ENCODE measurements at places on chromosomes 5 and 9.

DNA sequence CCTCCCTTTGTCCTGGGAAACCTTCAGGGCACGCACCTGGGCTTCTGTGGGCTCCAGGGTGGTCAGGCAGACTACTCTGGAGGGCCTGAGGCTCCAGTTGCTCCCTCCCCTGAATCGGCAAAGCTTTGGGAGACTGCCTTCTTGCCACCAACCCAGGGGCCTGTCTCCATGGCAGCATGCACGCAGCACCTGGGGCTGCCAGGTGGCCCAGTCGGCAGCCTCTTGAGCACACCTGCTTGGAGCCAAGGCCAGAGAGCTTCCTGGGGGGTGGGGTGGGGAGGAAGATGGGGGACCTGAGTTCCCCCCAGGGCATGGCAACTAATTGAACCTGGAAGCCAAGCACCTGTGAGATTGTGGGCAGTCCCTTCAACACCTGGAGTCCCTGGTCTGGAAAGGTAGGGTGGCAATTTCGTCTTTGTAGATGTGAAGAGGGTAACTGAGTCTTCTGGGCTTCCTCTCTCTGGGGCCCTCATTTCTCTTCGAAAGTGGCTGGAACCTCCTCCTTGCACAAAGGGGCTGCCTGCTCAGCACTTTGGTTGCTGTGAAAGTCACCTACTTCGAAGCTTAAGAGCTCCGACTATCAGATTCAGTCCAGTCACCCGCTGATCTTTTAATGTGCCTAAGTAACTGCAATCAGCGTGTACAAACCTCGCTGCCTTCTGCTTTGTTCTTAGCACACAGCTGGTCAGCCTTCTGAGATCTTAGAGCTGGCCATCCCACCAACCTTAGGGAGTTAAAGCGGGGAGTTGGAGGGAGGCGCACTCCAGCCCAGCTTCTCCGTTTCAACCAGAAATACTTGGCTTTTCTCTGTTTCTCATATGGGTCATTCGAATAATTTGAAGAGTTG lies 4.0 kb downstream of the RNF183 start:
- DNase-seq: no peak

DNA sequence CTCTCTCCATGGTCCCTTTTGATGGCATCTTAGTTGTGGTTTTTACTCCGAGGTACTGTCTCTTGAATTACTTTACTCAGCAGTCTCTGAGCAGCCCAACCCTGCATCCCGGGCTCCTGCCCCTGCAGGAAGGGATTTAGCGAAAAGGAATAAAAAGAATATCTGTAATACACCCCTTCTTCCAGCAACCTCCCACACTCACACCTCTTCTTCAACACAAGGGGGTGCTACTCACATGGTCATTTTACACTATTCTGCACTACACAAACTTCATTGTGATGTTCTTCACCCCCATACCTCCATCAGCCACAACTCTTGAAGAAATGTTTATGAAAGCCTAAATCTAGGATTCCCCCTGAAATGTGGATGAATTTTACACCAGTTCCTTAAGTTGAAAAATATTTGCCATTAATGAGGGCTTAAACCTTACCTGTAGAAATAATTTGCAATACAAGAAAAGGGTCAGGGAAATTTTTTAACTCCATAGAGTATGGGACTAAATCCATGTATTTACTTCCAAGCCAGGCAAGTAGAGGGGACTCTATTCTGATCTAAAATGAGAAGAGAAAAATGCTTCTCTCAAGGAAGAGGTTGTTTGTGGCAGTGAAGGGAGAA lies 26.0 kb downstream of the TPD52L3 start:
- peak; percentile 69 for DNase-seq

- no peak for DNase-seq
These were observed 6.1 kb downstream of the SETX start for GRCh38 chr9:132348676-132349075.

GRCh38 chr9:18002718-18003438 lies 424.0 kb downstream of the SH3GL2 start:
- no peak for DNase-seq

DNA sequence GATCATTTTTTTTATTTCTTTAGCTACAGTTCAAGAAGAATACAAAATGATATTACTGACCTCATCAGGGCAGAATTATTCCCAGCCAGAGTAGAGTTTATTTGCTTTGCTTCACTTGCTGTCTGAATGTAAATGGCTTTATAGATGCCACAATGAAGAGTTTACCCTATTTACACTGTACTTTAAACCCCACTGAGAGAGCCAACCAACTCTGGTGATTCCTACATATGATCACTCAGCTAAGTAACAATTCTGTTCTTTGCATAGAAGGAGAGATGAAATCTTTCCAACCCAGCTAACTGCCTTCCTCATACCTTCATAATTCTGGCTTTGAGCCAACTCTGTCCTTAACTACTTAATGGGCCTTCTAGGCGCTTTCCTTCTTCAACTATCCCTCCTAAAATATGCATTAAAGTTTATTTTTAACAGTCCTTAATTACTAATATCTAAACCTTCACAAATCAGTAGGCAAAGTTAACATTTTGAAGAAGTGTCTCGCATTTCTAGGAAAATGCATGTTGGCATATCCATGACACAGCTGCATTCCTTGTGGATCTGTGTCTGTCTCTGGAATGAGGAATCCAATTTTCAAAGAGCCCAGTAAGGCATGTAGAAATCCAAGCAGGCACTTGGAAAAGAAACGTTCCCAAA lies 284.8 kb upstream of the GRAMD2B start:
- DNase-seq: no peak

DNA sequence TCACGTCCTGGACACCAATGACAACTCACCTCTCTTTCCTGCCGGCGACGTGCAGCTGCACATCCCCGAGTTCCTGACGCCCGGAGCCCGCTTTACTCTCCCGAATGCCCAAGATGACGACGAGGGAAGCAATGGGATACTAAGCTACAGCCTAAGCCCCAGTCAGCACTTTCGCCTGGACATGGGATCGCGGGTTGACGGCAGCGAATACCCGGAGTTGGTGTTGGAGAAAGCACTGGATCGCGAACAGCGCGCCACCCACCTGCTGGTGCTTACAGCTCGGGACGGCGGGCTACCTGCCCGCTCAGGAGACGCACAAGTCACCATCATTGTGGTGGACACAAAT lies 1.1 kb downstream of the PCDHAC1 start:
- no peak for DNase-seq

DNA sequence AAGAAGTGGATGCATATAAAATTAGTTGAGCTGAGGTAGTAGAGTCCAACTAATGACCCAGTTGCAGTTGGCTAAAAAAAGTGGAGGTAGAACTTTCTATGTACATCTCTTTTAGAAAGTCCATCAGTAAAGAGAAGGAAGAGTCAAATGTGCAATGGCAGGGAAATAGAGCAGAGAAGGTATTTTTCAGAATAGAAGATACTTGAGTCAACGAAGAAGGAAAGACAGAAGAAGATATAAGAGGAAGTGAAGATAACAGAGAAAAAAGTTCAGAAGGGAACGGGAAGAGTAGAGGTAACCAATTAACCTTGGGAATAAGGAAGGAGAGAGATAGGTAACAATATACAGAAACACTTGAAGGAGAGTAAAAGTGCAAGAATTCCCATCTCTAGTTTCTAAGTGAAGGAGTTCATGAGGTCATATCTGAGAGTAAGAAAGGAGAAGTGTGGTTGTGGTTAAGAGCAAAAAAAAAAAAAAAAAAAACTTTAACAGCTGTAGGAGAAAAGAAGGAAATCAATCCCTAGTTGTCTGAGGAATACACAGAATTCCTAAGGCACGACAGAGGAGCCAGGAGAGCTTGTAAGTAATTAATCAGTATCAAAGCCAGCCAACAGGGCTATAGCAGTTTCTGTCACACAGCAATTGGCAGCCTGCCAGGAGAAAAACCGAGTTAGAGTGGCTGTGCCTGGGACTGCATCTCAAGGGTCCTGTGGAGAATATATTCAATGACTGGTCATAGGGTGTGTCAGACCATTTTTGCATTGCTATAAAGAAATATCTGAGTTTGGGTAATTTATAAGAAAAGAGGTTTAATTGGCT lies 61.0 kb downstream of the ARL15 start:
- DNase-seq: peak; percentile 22

GRCh38 chr9:112061152-112061740 lies 113.9 kb downstream of the SUSD1 start:
- DNase-seq: peak; percentile 42

- no peak for DNase-seq
These were observed 81.7 kb downstream of the HMHB1 start for GRCh38 chr5:143893638-143894037.

GRCh38 chr5:57448287-57448686 lies 34.3 kb downstream of the ACTBL2 start:
- DNase-seq: no peak

DNA sequence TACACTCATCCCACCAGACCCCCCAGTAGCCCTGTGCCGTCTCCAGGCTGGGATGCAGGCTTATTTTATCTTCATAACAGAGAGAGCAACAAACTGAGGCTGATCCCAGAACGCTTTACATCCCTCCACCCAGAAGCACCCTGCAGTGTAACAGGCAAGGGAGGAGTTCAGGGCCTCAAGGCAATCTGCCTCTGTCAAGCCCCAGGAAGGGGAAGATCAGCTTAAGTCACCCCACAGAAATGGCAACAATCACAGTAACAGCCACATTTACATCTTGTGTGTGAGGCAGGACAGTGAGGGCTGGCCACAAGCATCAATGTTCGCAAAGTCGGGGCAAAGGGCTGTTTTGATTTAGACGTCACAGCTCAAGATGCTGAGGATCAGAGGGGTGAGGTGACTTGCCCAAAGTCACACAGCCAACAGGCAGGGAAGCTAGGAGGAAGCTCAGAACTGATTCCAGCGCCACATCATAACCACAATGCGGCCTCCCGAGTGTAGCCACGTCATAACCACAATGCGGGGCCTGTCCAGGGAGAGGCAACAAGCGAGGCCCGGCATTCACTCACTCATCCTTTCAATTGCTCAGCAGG lies 14.4 kb downstream of the STK10 start:
- DNase-seq: peak; percentile 71

GRCh38 chr5:78768781-78769380 lies 120.3 kb upstream of the LHFPL2 start:
- DNase-seq: no peak

- no peak for DNase-seq
These were observed 103.4 kb upstream of the RAI14 start for GRCh38 chr5:34552686-34553085.

DNA sequence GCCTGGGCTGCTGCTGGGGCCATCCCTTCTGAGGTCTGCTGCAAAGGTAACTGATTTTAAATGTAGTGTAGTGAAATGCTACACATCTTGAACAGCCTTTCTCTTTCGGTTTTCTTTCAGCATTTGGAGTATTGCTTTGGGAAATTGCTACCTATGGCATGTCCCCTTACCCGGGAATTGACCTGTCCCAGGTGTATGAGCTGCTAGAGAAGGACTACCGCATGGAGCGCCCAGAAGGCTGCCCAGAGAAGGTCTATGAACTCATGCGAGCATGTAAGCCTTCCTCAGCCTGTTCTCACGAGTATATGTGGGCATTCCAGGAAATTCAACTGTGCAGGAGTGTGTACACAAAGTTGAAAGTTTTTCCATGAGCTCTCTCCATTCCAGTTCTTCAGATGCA lies 18.3 kb downstream of the QRFP start:
- no peak for DNase-seq

DNA sequence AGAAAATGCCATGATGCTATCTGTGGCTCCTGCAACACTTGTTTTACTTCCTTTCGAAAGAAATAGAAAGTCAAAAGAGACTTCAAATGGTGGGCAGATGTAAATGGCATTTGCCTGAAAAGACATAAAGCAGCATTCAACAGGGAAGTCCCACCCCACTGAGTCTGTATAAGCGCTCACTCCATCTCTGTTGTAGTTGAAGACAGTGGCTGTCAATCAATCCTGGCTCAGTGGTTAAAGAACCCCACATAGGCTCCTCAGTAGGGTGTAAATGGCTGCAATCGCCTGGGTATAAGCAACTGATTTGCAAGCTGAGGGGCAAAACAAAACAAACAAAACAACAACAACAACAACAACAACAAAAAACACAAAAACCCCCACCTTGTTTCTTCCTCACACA lies 158.7 kb downstream of the EFNA5 start:
- no peak for DNase-seq
